ENCODE measurements at places on chromosomes 2 and 18. TPM values are rescaled to one million over a fixed set of nuclear protein-coding genes. Genes with fewer than 3 reads are reported as not detected.

- DNase-seq: no peak
- H3K4me3 ChIP-seq: peak overlapping the region; percentile 57
- no peak overlapping the region for H3K27ac ChIP-seq
- H3K4me1 ChIP-seq: peaks cover 21% of the 10 kb centered on the region
- no peaks in the 10 kb centered on the region for H3K36me3 ChIP-seq
These were observed 1.1 kb downstream of the TRABD2A start for GRCh38 chr2:84879584-84880394.

CLK1 gene
- 61.6 TPM for total RNA-seq

CRYBA2 gene
- not detected for total RNA-seq

ALPP gene
- total RNA-seq: not detected

DNA sequence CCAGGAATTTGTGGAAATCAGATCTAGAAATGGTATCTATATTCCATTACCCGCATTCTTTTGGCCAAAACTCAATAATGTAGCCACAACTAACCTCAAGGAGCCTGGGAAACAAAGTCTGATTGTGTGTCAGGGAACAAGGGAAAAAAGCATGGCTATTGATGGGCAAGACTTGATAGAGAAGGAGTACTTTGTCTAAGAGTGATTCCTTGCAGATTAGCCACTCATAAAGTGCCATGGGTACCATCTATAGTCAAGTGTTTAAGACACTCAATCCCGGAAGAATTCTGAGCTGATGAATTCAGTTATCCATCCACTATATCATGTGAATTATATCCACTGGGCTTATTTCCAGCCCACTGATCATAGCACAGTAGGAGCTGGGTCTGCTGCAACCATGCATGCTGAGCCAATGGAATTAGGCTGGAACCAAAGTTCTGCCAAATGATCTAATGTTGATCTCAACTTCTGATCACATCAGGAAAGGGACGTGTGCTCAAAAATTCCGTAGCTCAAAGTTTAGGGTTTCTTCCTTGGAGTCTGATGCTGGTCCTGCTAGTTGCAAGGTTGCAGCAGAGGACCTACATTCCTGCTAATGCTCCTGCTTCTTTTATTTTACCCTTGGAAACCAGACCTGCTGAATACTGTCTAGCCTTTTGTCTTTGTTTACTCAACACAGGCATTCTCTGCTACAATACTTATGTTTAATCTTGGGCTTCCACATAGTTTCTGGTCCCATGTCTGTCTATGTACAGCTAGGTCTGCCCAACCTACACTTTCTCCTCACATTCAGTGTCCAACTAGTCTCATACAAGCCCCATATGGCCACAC lies 629.7 kb downstream of the IRS1 start:
- no peaks in the 10 kb centered on the region for H3K36me3 ChIP-seq
- no peak overlapping the region for H3K27ac ChIP-seq
- no peaks in the 10 kb centered on the region for H3K4me1 ChIP-seq
- no peak for DNase-seq

DNA sequence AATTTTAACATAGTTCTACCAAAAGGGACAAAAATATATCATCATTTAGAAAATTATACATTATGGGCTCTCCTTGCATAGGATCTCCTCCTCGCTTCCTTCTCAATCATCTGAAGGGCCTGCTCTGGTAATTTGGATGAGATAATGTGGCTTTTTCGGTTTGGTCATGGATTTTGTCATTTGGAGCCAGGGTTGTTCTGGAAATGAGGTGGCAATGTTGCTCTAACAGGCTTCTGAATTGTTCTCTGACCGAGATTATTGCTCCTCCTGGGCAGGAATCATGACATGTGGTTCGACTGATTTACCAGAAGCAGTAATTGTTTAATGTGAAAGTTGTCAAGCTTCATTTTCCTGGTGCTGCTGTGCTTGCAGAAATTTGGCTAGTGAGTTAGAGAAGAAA lies 194.7 kb upstream of the ERBB4 start:
- H3K36me3 ChIP-seq: no peaks in the 10 kb centered on the region
- no peaks in the 10 kb centered on the region for H3K4me1 ChIP-seq

- no peaks in the 10 kb centered on the region for H3K27me3 ChIP-seq
- no peak overlapping the region for H3K4me3 ChIP-seq
- H3K27ac ChIP-seq: no peak overlapping the region
- H3K4me1 ChIP-seq: peaks cover 16% of the 10 kb centered on the region
- no peak for DNase-seq
These were observed 94.3 kb downstream of the NFATC1 start for GRCh38 chr18:79489899-79490625.

ARHGAP25 gene
- total RNA-seq: 2.7 TPM

DNA sequence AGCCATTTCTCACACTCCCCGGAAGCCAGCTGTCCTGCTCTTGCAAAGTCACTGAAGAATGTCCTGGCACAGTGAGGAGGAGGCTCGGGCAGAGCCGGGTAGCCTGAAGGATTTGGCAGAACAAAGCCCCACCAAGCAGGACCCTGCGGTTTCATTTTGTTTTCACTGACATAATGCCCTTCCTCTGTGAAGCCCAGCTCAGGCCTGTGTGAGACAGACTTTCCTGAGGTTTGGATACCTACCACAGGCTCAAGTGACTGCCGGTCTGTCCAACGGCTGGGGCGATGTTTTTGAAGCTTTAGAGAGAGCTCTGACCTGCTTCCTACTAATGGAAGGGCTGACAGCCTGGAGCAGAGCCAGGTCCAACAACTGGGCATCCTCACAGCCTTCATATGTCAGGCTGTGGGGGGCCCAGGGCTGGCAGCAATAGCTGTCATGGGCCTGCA lies 99.8 kb upstream of the FZD7 start:
- H3K4me1 ChIP-seq: peaks cover 30% of the 10 kb centered on the region
- H3K36me3 ChIP-seq: no peaks in the 10 kb centered on the region
- DNase-seq: peak; percentile 27
- no peaks in the 10 kb centered on the region for H3K27me3 ChIP-seq
- H3K4me3 ChIP-seq: peak overlapping the region; percentile 5
- peak overlapping the region; percentile 83 for H3K27ac ChIP-seq

SF3B1 gene
- total RNA-seq: 137 TPM

GRCh38 chr2:197615016-197615652 lies 60.3 kb downstream of the RFTN2 start:
- DNase-seq: no peak
- H3K4me3 ChIP-seq: no peak overlapping the region
- H3K27me3 ChIP-seq: no peaks in the 10 kb centered on the region
- H3K4me1 ChIP-seq: no peaks in the 10 kb centered on the region
- H3K27ac ChIP-seq: no peak overlapping the region
- no peaks in the 10 kb centered on the region for H3K36me3 ChIP-seq

GRCh38 chr2:218992703-218993344 lies 398 bp downstream of the CRYBA2 start:
- DNase-seq: no peak
- H3K4me1 ChIP-seq: peaks cover 18% of the 10 kb centered on the region
- peak overlapping the region; percentile 51 for H3K4me3 ChIP-seq
- peaks cover 86% of the 10 kb centered on the region for H3K27me3 ChIP-seq

All from gastrocnemius medialis (tissue), 4 donors.